ENCODE measurements at places on chromosomes 1 and 21.

GRCh38 chr21:30719401-30719800 is 824 bp upstream of the KRTAP21-3 start:
- DNase-seq: no peak

- no peak for DNase-seq
These were observed 1.5 kb upstream of the GABPB2 start for GRCh38 chr1:151069103-151069486.

GRCh38 chr1:99363531-99363930 is 99.2 kb downstream of the PLPPR4 start:
- no peak for DNase-seq

DNA sequence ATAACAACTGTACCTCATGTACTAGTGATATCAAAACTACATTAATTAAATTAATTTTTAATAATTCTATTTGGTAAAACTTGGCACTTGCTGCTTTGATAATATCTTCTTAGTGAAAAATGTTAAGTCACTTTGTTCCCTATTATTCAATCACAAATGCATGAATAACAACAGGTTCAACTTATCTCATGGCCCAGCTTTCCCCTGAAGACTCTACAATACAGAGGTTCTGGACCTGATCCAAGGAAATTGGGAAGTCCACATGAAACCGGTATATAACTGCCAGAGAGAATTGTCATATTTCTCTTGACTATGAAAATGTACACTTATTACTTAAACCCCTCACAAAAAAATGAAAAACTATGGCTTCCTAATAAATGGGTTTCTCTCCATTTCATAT is 33.9 kb upstream of the PTPRC start:
- no peak for DNase-seq

- DNase-seq: no peak
These were observed 17.9 kb upstream of the L1TD1 start for GRCh38 chr1:62176597-62177312.

Data from stimulated activated CD4-positive, alpha-beta T cell treated with anti-CD3 and anti-CD28 coated beads, Interleukin-4, amount 100 ng/mL, for 24 hours (primary cell).